ENCODE measurements at places on chromosomes 5 and 9.

DNA sequence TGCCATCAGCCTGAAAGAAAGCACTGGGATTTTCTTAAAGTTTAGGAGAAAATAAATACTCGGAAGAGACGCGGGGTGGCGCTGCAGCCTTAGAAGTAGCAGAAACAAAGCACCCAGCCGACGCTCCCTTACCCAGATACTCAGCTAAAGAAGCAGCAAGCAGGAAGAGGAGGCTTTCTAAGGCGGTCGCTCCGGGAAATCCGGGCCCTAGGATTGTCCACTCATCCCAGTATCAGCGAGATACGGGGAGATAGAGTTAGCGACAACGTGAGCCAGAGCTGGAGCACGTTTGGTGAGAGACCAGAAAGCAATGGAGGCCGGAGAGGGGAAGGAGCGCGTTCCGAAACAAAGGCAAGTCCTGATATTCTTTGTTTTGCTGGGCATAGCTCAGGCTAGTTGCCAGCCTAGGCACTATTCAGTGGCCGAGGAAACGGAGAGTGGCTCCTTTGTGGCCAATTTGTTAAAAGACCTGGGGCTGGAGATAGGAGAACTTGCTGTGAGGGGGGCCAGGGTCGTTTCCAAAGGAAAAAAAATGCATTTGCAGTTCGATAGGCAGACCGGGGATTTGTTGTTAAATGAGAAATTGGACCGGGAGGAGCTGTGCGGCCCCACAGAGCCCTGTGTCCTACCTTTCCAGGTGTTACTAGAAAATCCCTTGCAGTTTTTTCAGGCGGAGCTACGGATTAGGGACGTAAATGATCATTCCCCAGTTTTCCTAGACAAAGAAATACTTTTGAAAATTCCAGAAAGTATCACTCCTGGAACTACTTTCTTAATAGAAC is at the start of gene PCDHB2:
TSS of gene PCDHB2 (plus strand) at position 135 of the 782 bp plus-strand sequence. CDS start at position 311, 176 bp downstream.
- DNase-seq, result no peak

GRCh38 chr9:33332011-33332410 is 41.7 kb downstream of the NFX1 start:
- DNase-seq, result no peak

DNA sequence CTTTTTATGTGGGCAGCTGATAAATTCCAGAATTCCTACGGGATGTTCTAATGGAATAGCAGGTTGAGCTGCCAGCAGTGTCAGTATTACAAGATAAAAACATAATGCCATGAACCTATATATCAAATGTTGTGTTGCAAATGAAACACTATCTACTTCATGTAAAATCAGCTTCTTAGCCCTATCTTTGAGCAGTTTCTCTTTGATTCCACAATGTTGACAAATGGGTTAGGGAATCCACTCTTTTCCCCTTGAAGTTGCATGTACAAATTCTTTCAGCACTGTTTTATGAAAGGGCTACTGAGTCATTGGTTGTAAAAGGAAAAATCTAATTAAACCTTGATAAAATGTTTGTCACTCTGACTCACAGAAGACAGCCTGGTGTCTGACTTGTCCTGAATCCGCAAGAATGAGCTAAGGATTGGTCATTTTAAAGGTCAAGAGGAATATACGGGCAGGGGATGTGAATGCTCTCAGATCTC is 950.6 kb upstream of the NUDT12 start:
- no peak for DNase-seq

DNA sequence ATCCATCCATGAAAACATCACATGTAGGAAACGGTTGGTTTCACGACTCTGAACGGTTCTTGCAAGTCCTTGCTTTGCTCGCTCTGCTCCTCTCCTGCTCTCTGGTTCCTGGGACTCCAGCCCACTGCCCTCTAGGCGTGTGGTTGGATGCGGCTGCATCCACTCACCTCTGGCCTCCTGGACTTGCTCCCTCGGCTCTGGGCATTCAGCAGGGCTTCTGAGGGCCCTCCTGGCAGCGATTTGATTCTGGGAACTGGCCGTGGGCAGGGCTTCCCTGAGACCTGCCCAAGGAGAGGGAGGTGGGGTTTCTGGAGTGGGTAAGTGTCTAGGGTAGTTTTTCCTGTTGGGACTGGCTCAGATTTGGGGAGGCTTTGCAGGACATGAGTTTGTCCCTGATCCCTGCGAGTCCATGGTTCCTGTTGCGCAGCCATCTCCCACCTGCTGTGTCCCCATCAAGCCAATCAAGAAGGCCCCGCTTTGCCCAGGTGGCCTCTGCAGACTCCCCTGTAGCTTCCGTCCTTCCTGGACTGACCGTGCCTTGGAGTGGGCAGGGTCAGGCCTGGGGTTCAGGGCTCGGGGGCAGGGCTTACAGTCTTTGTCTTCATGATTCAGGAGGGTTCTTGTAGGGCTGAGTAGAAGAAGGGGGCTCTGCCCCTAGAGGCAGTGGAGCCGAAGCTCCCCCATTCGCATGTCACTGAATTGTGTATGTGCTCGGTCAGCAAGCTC is 192.3 kb downstream of the CACNA1B start:
- DNase-seq, result no peak

- no peak for DNase-seq
Observed at GRCh38 chr9:16221822-16222547, 648.5 kb downstream of the BNC2 start.

Data from upper lobe of left lung (tissue), 6 donors.